Fibroblast of skin of back (primary cell): ENCODE measurements at places on chromosomes 12 and 14.

GRCh38 chr12:65045269-65045668 lies 75.8 kb downstream of the WIF1 start:
- DNase-seq, result peak; percentile 5

GRCh38 chr12:90520002-90520734 lies 434.8 kb downstream of the CCER1 start:
- no peak for DNase-seq

DNA sequence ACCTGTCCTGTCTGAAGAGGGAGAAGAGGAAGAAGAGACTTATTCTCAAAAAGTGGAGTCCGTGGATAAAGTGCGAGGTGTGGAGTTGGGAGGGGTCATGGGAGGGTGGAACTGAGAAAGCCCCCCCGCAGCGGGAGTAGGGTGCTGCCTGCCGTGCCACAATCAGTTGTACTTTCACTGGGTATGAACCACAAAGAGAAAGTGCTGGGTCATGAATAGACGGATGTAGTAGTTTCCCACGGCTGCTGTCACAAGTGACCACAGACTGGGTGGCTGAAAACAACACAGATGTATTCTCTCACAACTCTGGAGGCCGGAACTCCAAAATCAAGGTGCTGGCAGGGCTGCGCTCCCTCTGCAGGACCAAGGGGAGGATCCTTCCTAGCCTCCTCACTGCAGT lies 5.5 kb downstream of the DNAH10 start:
- DNase-seq, result no peak

GRCh38 chr14:104610749-104611310 lies 6.3 kb upstream of the TMEM179 start:
- no peak for DNase-seq

- no peak for DNase-seq
Measured at GRCh38 chr12:69321351-69321750, 26.8 kb upstream of the LYZ start.

DNA sequence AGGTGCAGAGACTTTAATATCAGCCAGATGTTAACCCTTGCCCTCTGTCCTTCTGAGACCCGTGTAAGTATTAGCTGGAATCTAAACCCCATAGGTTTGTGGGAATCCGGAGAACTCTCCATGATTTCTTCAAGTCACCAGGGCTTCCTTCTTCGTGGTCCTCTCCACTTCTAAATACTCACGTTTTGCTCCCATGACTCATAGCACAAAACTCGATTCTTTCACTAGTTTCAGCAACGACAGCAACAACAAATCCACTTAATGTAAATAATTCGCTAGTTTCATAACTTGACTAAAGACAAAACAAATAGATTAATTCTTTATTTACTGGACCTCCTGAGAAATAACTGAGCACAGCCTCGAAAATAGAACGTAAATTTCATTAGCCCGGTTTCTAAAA lies 4.4 kb upstream of the CLEC2A start:
- DNase-seq, result no peak

DNA sequence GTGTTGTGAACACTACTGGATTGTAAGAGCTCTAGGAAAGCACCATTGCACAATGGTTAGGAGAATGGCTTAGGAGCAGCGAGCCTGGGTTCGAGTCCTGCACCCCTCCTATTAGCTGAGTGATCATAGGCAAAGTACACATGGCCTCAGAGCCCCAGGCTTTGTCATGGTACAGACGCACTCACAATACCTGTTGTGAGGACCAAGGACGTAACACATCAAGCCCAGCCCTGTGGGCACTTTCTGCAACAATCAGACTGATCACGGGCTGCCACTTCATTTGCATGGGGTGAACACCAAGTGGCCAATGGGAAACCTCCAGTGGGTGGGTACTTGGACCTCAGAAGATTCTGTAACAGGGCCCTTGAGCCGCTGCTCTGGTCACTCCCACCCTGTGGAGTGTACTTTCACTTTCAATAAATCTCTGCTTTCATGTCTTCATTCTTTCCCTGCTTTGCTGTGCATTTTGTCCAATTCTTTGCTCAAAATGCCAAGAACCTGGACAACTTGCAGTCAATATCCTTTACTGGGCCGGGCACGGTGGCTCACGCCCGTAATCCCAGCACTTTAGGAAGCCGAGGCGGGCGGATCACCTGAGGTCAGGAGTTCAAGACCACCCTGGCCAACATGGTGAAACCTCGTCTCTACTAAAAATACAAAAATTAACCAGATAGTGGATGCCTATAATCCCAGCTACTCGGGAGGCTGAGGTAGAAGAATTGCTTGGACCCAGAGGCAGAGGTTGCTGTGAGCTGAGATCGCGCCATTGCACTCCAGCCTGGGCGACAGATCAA lies 28.2 kb downstream of the GLRX5 start:
- peak; percentile 5 for DNase-seq

- no peak for DNase-seq
Measured at GRCh38 chr14:32186248-32186647, 15.6 kb upstream of the RNU6-7 start.

- DNase-seq, result no peak
Measured at GRCh38 chr14:36505181-36505815, 14.7 kb downstream of the NKX2-1 start.

DNA sequence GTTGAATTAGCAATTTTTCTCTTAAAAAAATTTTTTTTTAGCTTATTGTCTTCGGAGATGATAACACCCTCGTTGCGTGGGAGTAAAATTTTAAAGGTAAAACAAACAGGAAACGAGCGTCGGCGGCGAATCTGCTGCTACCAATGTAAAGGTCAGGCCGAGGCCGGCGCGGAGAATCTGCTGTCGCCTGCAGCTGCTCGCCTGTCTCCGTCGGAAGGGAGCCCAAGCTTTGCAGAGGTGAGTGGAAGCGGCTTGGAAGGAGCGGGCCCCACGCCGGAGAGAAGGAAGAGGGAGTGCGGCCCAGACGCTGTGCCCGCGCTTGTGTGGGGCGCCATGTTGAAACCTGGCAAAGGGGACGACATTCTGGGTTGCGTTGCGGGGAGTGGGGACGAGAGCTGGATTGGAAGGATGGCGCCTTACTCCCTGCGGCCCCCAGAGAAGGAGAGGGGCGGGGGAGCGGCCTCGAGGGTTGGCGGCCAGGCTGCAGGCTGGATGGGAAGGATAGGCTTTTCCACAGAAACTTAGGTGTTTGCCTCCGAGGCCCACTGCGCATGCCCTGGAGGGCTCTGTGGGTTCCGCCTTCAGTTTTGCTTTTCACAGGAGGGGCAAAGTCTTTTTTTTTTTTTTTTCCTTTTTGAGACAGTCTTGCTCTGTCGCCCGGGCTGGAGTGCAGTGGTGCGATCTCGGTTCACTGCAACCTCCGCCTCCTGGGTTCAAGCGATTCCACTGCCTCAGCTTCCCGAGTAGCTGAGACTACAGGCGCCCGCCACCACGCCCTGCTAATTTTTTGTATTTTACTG lies at the start of gene SNRNP35:
Gene SNRNP35, plus strand, starts transcription at position 160 of the 800 bp plus-strand sequence. CDS start 7,402 bp downstream, outside the sequence.
- peak; percentile 88 for DNase-seq

- peak; percentile 50 for DNase-seq
Measured at GRCh38 chr14:34461334-34462131, 507 bp downstream of the SPTSSA start.

DNA sequence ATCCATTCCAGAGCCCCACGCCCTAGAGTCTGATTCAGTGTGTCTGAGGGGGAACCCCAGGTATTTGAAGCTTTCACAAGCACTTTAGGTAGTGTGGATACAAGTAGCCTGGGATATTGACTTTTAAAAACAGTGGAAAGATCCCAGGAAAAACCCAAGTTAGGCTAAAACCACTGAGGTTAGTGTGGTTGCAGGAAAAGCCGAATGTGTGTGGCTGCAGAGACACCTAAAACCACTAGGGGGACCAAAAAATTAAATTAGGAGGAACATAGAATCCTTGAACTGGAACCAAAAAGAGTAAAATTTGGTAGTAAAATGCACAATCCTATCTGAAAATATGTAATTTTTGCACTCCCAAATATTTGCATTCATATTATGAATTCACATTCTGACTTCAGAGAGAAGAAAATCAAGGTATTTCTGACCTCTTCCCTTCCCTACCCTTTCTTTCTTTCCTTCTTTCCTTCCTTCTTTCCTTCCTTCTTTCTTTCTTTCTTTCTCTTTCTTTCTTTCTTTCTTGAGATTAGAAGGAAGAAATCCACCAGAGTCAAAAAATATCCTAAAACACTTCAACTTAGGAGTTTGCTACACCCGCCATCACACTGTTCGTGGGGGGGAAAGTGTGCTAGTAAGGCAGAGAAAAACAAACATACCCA lies 37.8 kb downstream of the SLCO1A2 start:
- DNase-seq, result peak; percentile 13

GRCh38 chr12:107612508-107612907 lies 73.1 kb upstream of the PWP1 start:
- DNase-seq, result no peak

GRCh38 chr12:65902500-65902899 lies 78.2 kb downstream of the HMGA2 start:
- DNase-seq, result peak; percentile 81

DNA sequence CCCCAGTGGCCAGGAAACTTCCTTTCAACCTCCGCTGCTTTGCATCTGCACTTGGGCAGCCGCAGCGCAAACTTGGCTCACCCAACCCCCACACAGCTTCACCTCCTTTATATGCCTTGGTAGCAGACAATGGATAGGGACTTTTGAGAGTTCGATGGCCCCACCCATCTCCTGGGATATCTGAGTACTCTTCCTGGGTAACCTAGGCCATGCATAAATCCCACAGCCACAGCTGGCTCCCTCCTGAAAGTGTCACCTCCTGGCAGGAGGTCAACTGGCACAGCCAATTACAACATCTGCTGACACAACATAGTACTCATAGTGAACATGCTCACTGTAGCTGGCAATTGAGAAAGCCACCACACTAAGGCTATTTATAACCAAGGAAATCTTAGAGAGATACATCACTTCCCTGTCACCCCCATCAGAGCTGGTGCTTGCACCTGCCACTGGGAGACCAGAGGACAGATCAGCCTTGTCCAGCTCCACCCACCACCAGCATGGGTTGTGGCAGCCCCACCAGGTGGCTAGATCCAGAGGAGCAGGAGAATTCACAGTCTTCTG lies 410.0 kb downstream of the SYT1 start:
- no peak for DNase-seq

GRCh38 chr12:51028126-51028812 lies 2.1 kb upstream of the SLC11A2 start:
- DNase-seq, result peak; percentile 51

DNA sequence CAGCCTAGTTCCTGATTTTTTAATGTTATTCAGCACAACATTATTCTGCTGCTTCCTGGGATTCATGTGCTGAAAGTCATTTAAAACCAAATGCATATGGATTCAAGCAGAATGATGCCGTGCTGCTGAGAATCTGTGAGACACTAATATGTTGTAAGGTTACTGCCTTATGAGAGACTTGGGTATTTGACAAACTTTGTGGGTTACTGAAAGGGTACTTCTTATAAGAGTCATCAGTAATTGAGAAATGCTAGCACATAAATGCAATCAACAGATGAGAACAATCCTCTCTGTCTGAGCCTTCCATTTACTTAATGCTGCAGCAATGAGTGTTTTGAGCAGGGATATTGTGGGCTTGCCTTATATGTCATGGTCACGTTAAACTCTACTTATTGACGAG lies 175.7 kb downstream of the NPAS3 start:
- DNase-seq, result no peak

DNA sequence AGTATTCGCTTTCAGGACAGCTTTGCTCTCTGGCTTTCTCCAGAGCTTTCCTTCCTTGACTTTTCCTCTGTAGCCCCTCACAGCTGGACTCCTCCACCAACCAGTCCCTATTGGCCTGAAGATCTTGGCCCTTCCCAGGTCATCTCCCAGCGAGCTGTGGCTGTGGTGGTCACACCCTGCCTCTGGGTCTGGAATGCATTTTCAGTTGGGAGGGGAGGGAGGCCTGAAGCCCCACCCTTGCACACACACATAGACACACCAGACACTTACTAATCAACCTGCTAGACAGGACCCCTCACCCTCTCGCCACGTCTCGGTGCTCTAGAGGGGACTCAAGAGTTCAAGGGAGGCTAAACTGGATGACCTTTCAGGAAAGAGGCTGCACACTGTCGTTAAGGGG lies 13.9 kb downstream of the JDP2 start:
- peak; percentile 42 for DNase-seq

GRCh38 chr12:50824914-50825313 lies 17.8 kb upstream of the TMPRSS12 start:
- DNase-seq, result no peak

GRCh38 chr12:43482311-43483085 lies 69.5 kb downstream of the ADAMTS20 start:
- no peak for DNase-seq

DNA sequence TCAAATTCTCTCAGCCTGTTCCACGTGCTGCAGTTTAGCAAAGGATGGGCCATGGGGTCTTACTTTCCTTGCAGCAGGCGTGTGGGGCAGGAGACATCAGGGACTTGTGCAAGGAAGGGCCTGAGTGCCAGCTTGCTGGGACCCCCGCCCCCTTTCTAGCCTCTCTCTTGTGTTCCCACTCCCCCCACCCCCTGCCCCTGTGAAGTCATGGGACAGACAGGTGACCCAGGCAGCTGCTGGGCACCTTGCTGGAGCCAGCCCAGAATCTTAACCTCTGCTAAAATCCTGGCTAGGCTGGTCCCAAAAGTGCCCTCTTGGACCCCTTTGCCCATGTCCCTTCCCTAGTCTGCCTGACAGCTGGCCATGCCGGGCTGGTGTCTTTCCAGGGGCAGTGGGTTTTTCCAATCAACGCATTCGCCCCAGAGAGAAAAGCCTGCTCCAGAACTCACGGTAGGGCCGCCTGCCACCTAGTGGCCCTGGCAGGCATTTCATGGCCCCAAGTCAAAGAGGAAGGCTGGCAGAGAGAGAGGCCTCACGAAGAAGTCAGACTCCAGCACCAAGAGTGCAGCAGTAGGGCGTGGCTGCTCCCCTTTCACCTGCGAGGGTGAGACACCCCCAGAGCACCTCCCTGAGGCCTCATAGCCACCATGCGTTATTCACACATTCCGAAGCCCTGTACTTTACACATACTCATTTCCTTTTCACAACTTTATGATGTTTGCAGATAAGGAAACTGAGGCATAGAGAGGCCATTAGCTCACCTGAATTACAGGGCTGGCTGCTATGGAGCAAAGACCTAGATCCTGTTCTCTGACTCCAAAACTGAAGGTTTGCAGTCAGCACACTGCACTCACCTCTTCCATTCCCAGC lies 67.4 kb downstream of the LGMN start:
- peak; percentile 72 for DNase-seq

DNA sequence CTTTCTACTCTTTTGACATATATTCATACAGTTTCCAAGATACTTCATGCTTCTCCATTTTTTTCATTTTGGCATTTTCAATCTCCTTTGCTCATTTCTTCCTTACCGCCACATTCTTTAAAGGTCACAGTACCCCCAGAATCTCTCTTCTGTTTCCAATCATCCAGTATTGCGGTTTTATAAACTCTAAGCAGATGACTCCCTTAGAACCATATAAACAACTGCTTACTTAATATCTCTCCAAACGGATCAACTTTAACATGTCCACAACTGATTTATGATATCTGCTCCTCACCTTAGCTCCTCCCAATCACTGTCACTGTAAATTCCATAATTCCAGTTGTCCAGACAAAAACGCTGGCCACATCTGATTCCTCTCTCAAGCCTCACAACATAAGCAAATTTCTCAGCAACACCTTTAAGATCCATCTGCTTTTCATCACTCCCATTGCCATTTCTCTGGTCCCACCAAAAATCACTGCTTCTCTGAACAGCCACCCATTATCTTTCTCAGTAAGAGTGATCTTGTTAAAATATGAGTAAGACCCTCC lies 49.6 kb downstream of the HNRNPC start:
- no peak for DNase-seq

- DNase-seq, result no peak
Measured at GRCh38 chr12:132558861-132559623, 51.3 kb downstream of the LRCOL1 start.
